ENCODE measurements at places on chromosomes 6 and 20.
A peak's percentile ranks its signal among the peaks of the same experiment; 100 is the strongest.

GRCh38 chr20:5859608-5860007 lies 90.7 kb downstream of the TRMT6 start:
- no peak for DNase-seq

- DNase-seq = no peak
Measured at GRCh38 chr20:44193801-44194200, 6.8 kb upstream of the JPH2 start.

DNA sequence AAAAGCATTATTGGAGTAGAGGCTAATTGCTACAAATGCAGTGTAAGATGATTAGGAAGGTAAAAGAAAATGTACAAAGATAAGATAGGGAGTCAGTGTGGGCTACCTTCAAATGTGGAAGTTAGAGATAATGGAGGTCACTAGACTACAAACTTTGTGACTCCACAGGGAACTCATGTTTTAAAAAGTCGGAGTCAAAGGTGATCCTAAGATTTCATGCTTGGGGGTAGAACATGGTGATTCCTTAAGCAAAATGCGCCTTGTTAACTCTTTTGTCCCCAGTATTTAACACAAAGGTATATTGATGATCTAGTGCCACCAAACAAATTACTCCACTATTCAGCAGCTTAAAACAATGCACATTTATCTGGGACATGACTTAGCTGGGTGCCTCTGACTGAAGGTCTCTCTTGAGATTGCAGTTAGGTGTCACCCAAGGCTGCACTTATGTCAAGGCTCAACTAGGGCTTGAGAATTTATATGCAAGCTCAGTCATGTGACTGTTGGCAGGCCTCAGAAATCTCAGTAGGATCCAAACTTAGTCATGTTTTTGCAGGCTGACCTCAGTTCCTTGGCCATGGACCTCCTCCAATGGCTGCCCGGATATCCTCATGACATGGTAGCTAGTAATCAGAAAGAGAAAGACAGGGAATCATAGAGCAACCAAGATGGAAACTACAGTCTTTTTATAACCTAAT lies 11.4 kb upstream of the SNX9 start:
- no peak for DNase-seq

- DNase-seq = peak; percentile 97
Measured at GRCh38 chr6:159106627-159107241, 61.9 kb upstream of the TAGAP start.

- DNase-seq = no peak
Measured at GRCh38 chr6:38261626-38262025, 378.1 kb downstream of the BTBD9 start.

GRCh38 chr6:24340998-24341938 lies 16.6 kb downstream of the DCDC2 start:
- no peak for DNase-seq

GRCh38 chr6:132515386-132515785 lies 2.5 kb upstream of the STX7 start:
- no peak for DNase-seq

DNA sequence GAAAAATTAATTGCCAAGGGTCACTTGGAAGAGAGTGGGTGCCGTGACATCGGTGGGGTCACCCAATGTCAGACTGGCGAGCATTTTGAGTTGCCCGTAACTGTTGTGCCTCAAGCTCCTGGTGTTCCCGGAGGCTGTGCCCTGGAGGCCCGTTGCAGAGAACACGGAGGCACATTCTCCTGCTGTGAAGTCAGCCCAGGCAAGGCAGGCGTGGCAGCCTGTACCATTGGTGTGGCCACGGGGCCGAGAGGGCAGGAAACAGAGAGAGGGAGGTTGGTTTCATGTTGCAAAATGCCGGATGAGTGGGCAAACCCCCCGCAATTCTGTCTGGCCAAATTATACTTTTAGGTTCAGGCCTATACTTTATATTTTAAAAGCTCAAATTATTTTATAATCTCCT lies 81.2 kb downstream of the THBS2 start:
- no peak for DNase-seq

DNA sequence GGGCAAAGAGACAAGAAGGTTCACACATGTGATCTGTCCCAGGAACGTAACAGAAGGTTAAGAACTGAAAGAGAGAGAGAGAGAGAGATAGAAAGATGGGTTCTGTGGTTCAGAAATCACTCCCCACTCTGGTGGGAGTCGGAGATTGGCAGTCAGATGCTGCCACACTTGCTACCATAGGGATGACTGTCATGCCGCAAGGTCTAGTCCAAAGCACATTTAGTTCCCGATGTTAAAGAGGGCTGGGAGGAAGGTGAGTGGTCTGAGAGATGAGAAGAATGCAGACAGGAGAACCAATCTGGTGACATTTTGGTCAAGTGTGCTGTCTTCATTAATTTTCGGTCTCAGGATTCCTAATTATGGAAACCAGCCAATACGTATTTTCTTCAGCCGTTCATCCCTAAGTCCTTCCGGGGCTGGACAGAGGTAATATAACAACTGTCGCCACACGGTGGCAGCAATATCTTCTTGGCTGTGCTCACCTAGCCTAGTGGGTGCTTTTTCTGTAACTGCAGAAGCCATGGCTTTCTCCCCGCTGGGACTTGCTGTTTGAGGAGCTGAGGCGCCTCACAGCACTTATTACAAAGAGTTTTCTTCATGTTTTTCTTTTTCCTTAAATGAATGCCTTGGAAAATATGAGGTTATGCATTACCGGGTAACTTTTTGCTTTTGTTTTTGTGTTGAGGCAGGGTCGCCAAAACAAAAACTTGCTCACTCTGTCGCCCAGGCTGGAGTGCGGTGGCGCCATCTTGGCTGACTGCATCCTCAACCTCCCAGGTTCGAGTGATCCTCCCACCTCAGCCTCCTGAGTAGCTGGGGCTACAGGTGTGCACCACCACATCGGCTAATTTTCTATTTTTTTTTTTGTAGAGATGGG lies 46.0 kb downstream of the SLC35D3 start:
- peak; percentile 57 for DNase-seq

DNA sequence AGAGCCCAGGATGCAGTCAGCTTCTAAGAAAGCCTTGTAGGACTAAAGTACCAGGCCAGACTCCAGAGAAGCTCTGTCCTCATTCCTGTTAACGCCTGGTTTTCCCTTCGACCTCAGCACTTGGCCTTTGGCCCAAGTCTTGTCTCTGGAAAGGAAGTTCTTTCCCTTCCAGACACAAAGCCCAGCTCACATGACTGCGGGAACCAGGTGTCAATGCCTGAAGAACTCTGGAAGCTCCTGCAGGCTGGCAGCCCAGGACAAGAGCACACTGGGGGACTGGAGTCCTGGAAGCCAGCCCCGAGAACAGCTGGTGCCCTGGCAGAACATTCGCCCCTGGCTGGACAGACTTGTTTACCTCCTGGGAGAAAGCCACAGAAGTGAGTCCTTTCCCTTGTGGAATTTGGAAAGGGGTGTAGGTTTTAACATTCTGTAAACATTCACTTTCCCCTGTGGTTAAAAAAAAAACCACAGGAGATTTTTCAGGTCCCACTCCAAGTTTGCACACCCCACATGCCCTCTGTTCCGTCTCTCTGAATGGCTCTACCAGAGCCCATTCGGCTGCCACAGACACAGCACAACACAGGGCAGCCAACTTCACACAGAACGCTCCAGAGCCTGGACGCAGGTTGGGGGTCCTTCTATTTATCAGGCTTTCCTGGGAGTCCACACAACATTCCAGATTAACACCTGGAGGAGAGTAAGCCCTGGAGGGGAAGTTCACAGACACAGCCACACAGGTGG lies 18.1 kb downstream of the ACSS1 start:
- no peak for DNase-seq

- DNase-seq = no peak
Measured at GRCh38 chr6:33583591-33584155, 3.6 kb upstream of the BAK1 start.

DNA sequence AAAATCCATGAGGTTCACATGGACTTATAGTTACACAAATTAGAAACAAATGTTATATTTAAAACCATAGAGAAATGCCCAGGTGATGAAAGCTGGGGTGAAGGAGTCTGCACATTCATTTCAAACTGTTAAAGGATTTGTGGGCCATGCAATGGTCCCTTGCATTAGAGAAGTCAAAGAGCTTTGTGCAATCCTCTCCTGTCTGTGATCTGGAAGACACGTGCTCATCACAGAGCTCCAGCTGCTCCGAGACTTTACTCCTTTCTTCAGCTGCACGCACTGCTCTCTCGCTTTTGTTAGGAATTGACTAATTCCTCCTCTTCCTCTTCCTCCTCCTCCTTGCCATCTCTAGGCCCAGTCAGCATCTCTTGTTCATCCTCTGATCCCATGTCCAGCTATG lies 4.1 kb upstream of the AIF1 start:
- no peak for DNase-seq

Data from Jurkat, Clone E6-1 (cell line).